Stimulated activated CD8-positive, alpha-beta memory T cell treated with anti-CD3 and anti-CD28 coated beads, Interleukin-7, amount 100 ng/mL, for 24 hours (primary cell): ENCODE measurements at places on chromosomes 7 and 10.
A peak's percentile ranks its signal among the peaks of the same experiment; 100 is the strongest.

DNA sequence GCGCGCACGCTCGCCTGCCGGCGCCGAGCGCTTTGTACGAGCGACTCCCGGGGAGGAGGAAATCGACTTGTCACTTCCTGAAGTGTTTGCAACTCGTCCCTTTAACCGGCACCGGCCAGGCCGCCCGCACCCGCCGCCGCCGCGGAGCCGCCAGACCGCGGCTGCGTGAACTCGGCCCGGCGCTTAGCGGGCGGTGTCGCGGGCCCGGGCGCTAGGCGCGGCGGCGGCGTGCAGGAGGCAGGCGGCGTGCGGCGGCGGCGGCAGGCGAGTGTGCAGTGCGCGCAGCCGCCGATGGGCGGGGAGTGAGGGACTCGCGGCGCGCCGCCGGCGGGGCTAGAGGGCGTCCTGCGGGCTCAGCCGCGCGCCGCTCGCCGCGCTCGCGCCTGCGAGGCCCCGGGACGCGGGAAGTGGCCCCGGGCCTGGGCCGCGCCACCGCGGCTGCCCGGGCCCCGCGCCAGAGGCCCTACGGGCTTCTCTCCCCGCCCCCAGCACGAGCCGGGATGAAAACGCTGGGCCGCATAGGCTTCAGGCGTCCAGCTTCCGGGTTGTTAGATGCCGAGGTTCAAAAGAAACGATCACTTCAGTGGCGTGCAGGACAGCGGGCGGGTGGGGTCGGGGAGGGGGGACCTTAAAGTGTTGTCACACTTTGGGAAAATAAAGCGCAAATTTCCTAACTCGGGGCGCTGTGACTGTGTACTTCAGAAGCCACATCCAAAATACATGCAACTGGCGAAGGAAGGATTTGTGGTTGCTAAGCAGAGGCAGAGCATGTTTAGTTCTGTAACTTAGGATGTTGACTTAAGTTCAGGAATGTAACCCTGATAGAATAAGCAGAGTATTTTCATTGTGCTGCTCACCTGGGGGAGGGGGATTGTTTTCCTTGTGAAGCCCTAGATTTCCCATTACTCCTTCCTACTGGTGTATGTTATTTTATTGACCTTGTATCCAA lies at the start of gene FAM53B:
FAM53B (minus strand) TSS at position 277 of the 949 bp plus-strand sequence. CDS start 37,665 bp downstream, outside the sequence.
- peak; percentile 51 for DNase-seq

GRCh38 chr10:122390271-122390670 lies 15.8 kb downstream of the PLEKHA1 start:
- DNase-seq = no peak

GRCh38 chr7:11237742-11238141 lies 264.1 kb downstream of the PHF14 start:
- no peak for DNase-seq

GRCh38 chr7:107469929-107470328 lies at the start of gene GPR22:
TSS of gene GPR22 (plus strand) at chr7:107470057. CDS start at chr7:107474061, 4,004 bp downstream.
- no peak for DNase-seq

GRCh38 chr10:74433993-74434392 lies 283.0 kb downstream of the ADK start:
- no peak for DNase-seq

- no peak for DNase-seq
Measured at GRCh38 chr10:5742116-5742515, 57.5 kb downstream of the TASOR2 start.

DNA sequence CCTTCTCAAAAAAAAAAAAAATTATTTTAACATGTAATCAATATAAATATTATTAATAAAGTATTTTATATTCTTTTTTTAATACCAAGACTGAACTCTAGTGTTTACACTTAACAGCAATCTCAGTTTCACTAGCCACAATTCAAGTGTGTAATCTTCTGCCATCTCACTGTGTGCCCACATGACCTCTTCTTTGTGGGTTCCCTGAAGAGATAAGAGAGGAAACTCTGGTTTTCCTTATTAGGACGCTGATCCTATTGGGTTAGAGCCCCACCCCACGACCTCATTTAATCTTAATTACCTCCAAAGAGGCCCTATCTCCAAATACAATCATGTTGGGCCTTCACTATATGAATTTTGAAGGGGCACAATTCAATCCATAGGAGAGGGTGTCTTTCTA lies 177.6 kb downstream of the STK31 start:
- no peak for DNase-seq

DNA sequence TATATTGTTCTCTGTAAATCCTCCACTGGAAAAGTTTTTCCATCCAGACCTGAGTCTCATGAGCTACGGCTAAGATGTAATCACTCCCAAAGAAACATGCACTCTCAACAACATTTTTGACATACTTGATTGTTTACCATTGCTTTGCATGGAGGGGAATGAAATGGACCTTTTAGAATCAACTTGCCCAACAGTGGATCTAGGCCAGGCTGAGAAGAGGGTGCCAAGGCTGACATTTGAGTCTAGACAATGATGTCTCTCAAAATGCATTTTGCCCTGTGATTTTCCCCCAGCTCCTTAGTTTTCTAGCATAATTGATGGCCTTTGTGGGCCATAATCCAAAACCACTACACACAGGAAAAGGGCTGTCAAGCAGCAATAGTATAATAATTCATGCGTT lies 297.9 kb upstream of the KLF6 start:
- no peak for DNase-seq

- no peak for DNase-seq
Measured at GRCh38 chr10:85542152-85542551, 824.4 kb downstream of the GRID1 start.

DNA sequence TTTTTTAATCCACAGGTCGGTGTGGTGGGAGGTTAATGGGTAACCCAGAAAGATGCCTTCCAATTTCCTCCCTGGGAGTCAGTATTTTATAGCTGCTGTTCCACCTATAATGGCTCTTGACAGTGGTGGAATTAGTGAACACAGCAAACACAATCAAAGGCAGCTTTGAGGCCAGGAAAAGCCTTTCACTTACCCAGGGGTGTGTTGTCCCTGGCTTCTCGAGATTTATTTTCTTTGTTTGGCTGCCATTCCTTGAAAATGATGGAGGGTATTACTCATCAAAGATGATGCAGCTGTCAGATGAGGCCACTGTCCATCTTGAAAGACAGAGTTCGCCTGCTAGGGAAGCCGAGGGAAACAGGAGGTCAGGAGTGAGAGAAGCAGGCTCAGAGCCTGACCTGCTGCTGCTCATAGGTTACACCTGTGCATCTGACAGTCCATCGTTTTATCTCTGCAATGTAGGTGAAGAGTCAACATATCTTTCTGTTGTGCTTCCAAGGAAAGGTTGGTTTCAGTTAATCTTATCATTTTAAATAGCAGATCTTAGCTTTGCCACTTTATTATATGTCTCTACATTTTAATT lies 221.6 kb downstream of the XPNPEP1 start:
- no peak for DNase-seq

DNA sequence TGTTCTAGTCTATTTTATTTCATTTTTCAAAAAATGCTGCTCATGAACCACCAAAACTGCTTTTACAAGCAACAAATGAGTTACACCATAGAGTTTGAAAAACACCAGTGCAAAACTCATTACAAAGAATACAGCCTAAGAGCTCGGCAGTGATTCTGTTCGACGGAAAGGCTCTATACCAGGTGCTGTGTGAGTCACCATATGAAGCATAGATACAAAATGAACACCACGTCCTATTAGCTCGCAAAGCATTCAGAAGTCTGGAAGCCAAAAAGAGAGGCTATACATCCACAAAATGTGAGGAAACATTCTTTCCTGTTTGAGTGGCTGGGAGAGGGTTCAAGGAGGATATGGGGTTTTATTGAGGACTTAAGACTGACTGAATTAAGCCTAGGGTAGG lies 136.1 kb downstream of the ATE1 start:
- no peak for DNase-seq

DNA sequence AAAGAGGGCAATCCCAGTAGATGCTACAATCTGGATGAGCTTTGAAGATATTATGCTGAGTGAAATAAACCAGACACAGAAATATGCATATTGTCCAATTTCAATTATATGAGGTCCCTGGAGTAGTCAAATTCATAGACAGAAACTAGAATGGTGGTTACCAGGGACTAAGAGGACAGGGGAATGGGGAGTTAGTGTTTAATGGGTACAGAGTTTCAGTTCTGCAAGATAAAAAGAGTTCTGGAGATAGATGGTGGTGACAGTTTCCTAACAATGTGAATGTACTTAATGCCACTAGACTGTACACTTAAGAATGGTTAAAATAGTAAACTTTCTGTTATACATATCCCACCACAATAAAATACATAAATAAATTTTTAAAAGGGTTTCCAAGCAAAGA lies 236.6 kb downstream of the ELMO1 start:
- DNase-seq = no peak

- no peak for DNase-seq
Measured at GRCh38 chr10:79116801-79117723, 48.3 kb downstream of the ZMIZ1 start.

DNA sequence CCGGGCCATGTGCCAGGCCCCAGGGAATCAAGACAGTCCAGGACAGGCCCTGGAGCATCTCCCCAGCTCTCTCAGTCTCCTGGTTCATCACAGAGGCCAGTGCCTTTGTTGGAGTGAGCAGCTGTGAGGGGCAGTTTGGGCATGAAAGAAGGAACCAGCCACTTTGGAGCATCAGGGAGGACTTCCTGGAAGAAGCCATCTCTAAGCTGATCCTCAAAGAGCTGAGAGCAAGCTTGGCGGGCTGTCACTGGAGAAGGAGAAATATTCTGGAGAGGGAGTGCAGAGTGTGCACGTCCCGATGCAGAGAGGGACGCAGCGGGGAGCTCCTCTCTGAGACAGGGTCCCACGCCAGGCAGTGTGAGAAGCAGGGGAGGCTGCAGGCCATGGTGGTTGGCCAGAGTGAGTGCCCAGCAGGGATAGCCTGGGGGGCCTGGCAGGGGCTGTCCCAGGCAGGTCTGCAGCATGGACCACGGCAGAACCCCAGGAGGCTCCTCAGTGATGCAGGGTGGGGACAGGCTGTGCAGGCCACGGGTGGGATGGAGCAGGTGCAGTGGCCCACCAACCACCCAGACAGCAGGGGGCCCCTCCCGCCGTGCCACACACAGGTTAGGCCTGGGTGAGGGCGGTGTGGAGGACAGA lies 34.7 kb downstream of the PWWP2B start:
- DNase-seq = no peak

DNA sequence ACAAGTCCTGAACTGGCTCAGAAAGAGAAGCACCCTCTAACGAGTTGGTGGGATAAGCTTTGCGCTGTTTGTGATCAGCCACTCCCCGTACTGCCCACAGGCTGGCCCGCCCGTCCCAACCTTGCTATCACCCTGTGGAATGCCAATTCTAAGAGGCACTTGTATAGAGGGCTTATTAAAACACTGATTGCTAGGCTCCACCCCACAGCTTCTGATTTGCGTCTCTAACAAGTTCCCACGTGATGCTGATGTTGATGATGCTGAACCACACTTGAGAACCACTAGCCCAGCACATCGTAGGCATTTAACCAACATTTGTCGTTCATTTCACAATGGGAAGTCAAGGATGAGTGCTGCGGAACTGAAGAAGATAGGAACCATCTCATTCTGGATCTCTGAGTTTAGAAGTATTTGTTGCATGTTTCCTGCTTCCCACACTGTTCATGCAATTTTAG lies 12.7 kb upstream of the GSAP start:
- DNase-seq = no peak

GRCh38 chr7:45873035-45873354 lies at the start of gene CCDC201:
TSS of gene CCDC201 (minus strand) at chr7:45873082. CDS start at chr7:45873007, 75 bp downstream.
- DNase-seq = no peak

DNA sequence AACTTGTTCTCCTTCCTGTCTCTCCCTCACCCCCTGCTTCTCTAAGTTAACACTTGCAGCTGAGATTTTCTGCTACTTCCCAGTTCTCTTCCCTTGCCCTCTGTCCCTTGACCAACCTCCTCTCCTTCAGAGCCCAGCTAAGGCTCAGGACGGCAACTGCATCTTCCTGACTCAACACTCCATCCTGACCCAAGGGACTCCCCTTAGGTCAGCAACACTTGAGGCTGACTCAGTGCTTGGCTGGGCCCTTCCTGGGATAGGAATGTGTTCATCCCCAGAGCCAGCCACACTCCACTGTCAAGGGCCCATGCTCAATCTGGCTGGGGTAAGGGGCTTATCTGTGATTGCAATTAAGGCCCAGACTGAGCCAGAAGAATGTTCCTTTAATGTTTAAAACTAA lies 3.4 kb downstream of the CALHM2 start:
- no peak for DNase-seq

DNA sequence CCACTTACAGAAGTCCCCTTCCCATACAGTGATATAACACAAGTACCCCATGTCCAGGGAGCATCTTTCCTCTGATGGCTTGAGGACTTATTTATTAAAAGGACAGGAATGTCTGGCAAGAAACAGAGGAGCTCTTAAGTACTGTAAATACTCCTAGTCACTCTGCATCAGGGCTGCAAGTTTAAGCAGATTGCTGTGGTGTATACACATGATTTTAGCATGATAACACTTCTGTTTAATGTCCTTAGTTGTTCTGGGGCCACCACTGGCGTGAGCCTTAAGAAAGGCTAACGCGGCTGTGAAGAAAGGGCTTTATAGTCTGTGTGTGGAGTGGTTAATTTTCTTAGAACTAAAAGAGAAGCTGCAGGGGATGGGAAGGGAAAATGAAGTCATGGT lies 65.7 kb downstream of the GBF1 start:
- no peak for DNase-seq

GRCh38 chr7:39271402-39271801 lies 293.7 kb downstream of the POU6F2 start:
- DNase-seq = no peak

GRCh38 chr7:139914306-139915267 lies 85.5 kb downstream of the TBXAS1 start:
- DNase-seq = no peak

- no peak for DNase-seq
Measured at GRCh38 chr10:101536800-101537199, 51.3 kb downstream of the POLL start.

DNA sequence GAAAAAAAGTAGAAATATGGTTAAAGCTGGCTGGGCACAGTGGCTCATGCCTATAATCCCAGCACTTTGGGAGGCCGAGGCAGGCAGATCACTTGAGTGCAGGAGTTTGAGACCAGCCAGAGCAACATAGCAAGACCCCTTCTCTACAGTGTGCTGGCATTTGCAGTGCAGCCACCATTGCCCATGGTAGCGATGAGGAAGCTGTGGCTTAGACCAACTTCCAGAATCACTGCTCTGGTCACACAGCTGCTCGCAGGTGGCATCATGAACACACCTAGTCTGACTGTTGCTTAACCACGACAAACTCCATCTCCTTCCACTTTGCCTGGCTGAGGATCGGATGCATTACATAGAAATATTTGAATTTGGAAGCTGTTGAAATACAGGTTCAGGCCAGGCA lies 137.1 kb downstream of the CUX1 start:
- DNase-seq = no peak

GRCh38 chr10:7610026-7610425 lies 56.7 kb downstream of the ITIH5 start:
- no peak for DNase-seq
